ENCODE measurements at places on chromosomes 11 and 22.

DNA sequence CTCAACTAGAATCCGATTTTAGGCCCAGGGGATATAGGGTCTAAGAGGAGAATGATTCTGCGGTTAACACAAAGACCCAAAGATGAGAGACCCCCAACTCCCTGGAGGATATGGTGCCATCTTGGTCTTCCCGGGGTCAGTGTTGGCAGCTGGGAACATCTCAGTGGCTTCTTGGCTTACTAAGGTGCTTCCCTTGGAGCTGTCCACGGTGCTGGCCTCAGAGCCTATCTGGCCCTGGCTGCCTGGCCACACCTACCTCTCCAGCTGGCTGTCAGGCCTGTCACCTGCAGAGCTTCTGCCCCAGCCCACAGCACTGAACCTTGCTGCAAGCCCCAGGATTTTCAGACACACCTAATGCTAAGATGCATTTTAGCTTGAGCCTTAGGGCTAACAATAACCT is 70.7 kb upstream of the THY1 start:
- peak; percentile 90 for DNase-seq

DNA sequence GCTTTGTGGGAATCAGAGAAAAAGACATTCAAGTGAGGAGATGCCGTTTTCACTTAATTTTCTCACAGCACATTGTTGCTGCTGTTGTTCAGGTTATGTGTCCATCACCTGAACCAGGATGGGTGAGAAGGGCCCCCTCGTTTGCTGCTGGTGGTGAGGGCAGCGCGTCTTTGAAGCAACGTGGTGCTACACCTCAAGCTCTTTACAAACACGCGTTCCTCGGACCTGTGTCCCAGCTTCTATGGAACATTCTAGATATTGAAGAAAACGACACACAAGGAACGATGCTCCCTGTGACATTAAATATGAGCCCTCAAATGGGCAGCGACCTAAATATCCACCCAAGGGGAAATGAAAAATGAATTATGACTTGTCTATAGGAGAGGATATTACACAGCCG is 418.6 kb downstream of the MN1 start:
- DNase-seq = no peak

DNA sequence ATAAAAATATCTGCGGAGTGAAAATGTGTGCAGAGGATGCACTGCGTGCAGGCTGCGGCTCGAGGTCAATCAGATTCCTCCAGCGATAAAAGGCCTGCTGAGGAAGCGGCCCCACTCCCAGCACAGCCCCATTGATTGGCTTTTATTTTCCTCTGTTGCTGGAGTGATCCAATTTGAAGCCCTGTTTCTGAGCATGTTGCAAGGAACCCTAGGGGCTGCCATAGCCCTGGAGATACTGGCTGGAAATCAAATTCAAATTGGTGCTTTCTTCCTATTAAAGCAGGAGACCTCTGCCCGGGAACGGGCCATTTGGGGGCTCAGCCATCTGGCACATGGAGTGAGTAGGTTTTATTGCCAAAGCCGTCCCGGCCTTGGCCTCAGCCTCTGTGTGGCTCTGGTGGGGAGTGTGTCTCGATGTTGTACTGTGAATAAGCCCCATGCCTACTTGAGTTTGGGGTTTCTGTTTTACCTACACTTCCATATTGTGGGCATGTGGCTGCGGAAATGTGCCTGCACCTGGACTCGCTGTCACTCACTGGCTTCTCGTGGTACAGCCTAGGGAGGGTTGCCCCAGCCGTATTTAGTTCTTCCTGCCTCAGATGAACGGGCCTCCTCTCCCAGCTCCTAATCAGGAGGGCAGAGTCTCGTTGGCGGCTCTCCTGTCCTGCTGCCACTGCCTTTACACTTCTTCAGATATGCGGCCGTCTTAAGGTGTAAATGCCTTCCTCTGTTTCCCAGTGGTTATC is 25.6 kb downstream of the PARVB start:
- peak; percentile 58 for DNase-seq

DNA sequence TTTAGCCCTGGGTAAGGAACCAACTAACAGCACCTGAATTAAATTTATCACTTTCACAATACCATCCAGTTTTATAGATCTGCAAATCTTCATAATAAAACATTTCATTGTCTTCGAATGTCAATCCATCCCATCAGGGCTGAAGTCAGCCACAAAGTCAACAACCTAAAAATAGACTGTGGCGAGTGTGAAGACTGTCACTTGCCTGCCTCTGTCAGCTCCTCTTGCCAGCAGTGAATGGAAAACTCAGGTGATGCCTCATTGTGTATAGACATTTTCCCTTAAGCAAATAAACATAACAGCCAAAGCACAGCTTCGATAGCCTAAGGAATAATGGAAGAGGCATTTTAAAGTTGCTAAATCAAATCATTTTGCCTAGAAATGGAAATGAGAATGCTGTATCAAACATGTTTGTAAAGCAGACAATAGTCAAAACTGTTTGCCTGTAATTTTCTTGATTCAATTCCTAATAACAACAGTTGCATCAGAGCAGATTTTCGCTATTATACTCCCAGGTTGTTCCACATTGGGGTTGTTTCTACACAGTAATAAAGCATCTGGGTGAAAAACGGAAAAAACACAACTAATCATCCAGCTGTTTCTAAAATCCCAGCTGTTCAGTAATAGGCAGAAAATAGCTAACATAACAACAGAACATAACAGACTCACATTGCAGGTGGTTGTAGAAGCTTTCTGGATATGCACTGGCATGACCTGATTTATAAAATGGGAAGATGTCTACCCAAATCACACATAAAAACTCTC is 15.7 kb downstream of the KCNA4 start:
- no peak for DNase-seq

DNA sequence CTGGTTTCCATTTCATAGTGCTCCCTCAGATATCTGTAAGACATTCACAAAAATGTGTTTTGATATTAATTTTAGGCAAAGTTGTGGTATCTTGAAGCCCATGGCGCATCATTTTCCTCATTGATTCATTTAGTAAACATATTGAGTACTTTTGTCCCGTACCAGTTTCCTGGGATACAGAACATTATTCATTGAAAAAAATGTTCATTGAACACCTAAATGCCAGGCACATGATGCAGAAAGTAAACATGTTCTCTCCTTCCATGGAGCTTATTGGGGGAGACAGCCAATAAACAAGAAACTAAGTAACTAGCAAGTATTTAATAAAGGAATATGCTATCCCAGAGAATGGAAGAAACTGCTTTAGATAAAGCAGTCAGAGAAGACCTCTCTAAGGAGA is 195.0 kb downstream of the UVRAG start:
- DNase-seq = no peak
